ENCODE measurements at places on chromosomes 2 and 18.

- no peak for DNase-seq
Measured at GRCh38 chr2:157325786-157326185, at the start of gene ERMN. Gene ERMN, minus strand, starts transcription at chr2:157325824. Its CDS starts 182 bp downstream, at chr2:157325642.

GRCh38 chr18:58605027-58606020 lies 23.6 kb downstream of the ALPK2 start:
- peak; percentile 41 for DNase-seq

DNA sequence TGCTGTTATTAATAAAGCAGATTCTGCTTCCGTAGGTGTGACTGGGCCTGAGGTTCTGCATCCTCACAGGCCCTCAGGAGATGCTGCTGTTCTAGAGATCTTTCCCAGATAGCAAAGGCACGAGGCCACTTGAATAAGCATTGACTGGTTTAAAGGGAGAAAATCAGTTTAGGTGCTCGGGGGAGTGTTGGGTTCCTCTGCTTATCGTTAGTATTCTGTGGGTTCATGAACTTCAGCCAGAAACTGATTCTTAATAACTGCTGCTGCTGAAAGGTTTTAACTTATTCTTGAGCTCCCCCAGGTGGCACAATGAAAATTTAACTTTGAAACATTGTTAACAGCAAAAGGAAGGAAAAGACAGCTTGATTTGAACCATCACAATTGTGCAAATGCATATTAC lies 56.9 kb downstream of the ITGA6 start:
- peak; percentile 53 for DNase-seq

DNA sequence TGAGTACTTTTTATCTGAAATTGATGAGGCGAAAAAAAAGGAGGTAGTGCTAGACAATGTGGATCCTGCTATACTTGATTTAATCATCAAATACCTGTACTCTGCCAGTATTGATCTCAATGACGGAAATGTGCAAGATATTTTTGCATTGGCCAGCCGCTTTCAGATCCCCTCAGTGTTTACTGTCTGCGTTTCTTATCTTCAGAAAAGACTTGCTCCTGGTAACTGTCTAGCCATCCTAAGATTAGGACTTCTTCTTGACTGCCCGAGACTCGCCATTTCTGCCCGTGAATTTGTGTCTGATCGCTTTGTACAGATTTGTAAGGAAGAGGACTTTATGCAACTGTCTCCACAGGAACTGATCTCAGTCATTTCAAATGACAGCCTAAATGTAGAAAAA lies 453 bp downstream of the KLHL41 start:
- no peak for DNase-seq

GRCh38 chr2:47196046-47196445 lies 40.9 kb upstream of the STPG4 start:
- no peak for DNase-seq

DNA sequence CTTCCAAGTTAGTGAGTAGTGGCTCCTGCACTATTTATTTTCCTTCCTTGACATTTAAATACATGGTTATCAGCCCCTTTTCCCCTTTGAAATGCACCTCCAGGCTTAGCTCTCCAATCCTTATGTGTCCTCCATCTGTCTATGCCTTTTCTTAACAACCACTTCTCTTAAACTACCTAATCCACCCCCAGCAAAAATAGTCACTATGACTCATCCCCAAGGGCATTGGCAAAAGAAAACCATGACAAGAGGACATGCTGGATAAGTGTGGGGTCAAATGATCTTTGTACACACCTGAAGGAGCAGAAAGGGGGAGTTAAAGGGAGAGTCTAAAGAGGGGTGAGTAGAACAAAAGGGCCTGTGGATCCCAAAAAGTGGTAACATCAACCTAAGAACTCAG lies 127.2 kb downstream of the ANKRD44 start:
- no peak for DNase-seq

DNA sequence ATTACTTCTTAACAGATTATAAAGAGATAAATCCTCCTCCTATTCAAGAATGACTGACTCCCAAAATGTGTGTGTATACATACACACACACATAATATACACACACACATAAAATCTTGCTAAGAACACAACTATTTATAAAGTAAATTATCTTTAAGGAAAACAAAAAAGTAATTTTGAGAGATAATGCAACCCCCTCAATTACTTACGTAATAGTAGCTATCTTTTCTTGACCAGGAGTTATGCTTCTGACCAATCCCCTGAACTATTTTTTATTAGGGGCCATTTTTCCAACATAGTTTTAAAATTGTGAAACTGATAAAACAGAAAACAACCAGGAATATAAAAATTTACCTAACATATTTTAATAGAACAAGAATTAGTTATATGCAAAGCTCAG lies 113.0 kb upstream of the CHRNA1 start:
- DNase-seq, result no peak

Data from CD4-positive, alpha-beta T cell treated with Interleukin-21 for 1 hour (primary cell).